Foreskin keratinocyte (primary cell): ENCODE measurements at places on chromosomes 3 and 15. TPM values are rescaled to one million over a fixed set of nuclear protein-coding genes. Genes with fewer than 3 reads are reported as not detected.

GRCh38 chr3:107271787-107272387, 105.4 kb upstream of the CCDC54 start:
- peak; percentile 42 for DNase-seq

Gene TMEM207
- total RNA-seq, result not detected in 2 replicates

DNA sequence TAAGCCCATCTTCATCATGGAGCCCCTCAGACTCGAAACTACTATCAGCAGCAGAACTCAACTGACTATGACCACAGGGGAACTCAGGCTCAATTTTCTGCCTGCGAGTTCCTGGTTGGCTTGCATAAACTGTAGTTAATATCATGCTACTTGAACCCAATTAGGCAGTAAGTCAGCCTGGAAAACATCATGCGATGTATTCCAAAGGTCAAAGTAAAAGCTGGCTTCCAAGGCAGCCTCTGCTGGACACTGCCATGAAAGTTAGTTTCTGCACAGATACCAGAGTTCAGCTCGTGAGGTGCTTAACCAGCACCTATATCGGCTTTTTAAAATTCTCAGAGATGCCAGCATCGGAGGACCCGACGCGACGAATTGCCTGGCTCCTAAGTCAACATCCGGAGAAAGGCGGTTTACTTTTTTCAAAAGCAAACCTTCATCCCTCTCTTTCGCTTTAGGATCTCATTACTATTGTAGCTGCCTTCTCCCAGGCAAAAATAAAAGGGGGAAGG, 3.8 kb downstream of the ANP32A start:
- no peak for DNase-seq

DNA sequence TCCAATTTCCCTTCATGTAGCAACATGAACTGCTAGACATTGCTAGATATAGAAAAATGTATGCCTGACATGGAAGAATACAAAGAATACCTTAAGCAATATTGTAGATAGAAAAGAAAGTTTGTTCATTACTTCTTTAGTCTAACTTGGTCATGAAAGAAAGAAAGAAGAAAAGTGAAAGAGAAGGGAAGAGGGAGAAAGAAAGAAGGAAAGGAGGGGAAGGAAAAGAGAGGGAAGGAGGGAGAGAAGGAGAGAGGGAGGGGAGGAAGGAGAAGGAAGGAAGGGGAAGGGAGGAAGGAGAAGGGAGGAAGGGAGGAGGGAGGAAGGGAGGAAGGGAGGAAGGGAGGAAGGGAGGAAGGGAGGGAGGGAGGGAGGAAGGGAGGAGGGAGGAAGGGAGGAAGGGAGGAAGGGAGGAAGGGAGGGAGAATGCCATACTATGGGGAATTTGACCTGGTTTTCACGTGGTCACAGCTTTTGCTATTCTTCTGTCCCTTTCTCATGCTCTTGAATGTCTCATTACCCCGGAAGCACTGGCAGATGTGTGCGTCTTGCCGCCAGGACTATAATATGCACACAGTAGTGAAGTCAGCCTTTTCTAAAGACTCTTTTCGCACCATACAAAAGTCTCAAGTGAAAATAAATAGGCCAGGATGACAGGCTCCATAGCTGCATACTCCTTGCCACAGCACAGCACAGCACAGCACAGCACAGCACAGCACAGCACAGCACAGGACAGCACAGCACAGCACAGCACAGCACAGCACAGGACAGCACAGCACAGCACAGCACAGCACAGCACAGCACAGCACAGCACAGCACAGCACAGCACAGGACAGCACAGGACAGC, 78.2 kb downstream of the CHAC1 start:
- DNase-seq, result no peak

- no peak for DNase-seq
Measured at GRCh38 chr15:76342382-76343201, 6.0 kb downstream of the ISL2 start.

Gene TRPM1
- total RNA-seq, result not detected in 2 replicates

Gene LTF
- not detected in 2 replicates for total RNA-seq

DNA sequence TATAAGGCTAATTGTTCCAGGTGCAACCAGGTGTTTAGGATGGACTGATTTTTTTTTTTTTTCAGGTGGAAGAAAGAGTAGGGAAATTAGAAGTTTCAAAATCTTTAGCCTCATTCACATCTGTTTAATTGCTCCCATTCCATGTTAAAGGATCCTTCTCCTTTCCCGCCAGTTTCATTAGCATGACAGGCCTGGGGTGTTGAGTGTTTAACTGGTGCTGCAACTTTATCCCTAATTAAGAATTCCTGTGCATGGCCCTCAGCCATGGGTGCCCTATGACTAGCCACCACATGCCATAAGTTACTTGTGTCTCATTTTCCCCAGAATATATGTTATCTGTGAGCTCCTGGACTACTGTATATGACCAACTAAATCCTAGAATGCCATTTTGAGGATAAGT, 501.4 kb downstream of the NSUN3 start:
- no peak for DNase-seq

GRCh38 chr3:133693821-133694220, 32.1 kb upstream of the TOPBP1 start:
- DNase-seq, result no peak

GRCh38 chr3:117366574-117366973, 657.0 kb downstream of the TUSC7 start:
- DNase-seq, result no peak

Gene SAXO2
- total RNA-seq, result 1.2 and 1.7 TPM in 2 replicates

- no peak for DNase-seq
Measured at GRCh38 chr3:195015021-195015420, 255.9 kb downstream of the XXYLT1 start.

Gene SOX14
- total RNA-seq, result not detected in 2 replicates

Gene CYP8B1
- not detected in 2 replicates for total RNA-seq

DNA sequence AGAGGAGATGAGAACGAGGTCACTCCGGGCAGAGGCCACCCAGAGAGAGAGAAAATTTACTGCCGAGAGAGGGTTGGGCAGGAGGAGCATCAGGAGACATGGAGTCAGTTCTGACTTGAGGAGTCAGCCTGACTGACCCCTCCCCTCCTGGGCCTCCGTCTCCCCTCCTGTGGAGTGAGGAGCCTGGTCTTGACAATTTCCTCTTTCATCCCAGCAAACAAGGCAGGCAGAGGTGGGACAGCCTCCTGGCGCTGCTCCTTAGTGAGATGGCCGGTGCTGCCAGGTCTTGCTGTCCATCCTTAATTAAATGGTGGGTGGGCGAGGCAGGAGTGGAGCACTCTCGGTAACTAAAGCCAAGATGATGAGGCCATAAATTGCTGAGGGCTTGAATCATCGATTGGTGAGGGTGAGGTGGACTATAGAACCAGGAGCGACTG, 60.6 kb downstream of the CYP11A1 start:
- DNase-seq, result no peak

DNA sequence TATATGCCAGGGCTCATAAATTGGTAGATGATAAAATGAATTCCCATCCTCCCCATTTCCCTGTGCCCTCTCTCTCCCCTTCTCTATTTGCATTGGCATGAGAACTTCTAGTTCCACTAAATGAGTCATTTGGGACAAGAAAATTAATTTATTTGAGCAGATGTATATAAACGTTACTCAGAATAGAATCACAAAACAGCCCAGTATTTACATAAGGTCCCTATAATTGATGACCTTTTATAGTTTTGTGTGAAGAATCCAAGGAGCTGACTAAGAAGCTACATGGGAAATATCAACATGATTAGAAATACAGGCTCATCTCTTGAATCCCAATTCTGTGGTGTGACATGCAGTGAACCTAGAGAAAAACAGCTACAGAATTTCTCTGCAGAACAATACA, 617.7 kb upstream of the NR2F2 start:
- DNase-seq, result peak; percentile 20

- no peak for DNase-seq
Measured at GRCh38 chr3:24443476-24443875, 51.2 kb downstream of the THRB start.

GRCh38 chr3:188697127-188697526, 474.6 kb upstream of the TPRG1 start:
- no peak for DNase-seq

Gene TMEM40
- total RNA-seq, result 250 and 336 TPM in 2 replicates

GRCh38 chr15:63473999-63474809, 30.2 kb upstream of the USP3 start:
- peak; percentile 62 for DNase-seq

- DNase-seq, result no peak
Measured at GRCh38 chr15:72770673-72771328, 12.8 kb downstream of the ADPGK start.

Gene IL16
- total RNA-seq, result 0.07 TPM in 1 of 2 replicates, not detected in the other

DNA sequence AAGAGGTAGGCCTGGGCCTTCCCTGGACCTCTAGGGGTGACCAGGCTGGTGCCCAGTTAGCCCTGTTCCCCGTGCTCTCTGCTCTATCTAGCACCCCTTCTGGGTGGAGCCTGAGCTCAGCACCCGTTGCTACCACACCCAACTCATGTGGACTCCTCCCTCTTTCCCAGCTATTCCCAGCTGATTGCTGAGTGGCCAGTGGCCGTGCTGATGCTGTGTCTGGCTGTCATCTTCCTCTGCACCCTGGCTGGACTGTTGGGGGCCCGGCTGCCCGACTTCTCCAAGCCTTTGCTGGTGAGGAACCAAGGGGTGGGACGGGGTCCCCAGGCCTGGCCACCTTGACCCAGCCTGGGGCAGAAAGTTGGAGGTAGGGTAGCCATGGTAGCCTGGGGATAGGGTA, 6.2 kb downstream of the DISP2 start:
- DNase-seq, result no peak

Gene GUCA1C
- 0.28 TPM in 1 of 2 replicates, not detected in the other for total RNA-seq

DNA sequence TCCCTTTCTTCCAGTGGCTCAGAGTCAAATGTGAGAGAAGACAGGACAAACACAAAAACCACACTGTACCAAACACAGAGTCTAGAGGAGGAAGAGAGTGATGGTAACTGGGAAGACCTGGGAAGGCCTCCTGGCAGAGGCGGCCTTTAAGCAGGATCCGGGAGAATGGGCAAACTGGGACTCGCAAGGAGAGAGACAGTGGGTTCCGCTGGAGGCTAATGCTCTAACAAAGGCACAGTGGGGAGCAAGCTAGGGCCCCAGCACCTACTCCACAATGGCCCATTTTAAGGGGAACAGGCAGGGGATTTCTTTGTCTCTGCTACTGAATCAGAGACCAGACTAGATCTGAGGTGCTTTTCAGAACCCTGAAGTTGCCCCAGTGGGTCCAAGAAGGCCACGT, 81.4 kb upstream of the HES1 start:
- DNase-seq, result no peak

DNA sequence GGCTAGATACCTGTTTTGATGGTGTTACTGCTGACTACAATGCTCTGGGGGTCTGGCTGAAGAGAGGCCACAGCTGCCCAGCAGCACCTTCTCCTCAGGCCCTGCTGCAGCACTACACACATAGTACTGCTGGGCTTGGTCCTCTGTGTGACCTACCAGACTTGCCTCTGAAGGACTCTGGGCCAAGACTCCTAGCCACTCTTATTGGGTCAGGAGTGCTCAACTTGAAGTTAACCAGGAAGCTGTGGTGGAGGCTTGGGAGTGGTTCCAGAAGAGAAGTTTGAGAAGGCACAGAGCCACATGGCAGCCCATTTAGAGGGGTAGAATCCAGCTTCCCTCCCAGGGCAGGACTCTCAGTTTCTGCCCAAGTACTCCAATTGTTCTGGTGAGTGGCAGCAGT, 16.6 kb downstream of the ELP6 start:
- DNase-seq, result no peak

GRCh38 chr15:56176996-56177395, 66.7 kb downstream of the RFX7 start:
- no peak for DNase-seq

Gene ZNF620
- 1.1 and 1.3 TPM in 2 replicates for total RNA-seq

DNA sequence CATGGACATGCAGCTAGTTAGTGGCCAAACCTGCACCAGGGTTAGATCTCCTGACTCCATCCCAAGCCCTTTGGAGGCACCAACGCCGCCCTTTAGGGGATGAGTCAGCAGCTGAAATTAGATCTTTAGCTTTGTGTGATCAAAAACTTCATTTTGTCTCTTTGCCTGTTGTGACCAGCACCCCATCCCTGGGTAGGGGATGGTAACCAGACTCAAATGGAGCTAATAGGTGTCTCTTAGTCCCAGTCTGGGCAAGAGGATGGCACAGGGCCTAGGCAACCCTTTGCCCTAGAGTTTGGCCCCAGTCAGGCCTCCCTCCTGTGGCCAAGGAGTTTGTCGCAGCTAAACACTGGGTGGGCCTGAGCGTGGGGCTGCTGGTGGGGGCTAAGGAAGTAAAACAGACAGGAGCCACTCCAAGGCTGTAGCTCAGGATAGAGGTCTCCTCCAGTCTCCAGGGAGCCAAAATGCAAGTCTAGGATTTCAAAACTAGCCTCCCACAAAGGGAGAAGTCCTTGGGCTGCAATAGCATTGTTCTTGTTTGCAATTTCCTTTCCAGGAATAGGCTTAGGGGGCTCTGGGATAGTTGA, 105.1 kb downstream of the CPN2 start:
- DNase-seq, result no peak

DNA sequence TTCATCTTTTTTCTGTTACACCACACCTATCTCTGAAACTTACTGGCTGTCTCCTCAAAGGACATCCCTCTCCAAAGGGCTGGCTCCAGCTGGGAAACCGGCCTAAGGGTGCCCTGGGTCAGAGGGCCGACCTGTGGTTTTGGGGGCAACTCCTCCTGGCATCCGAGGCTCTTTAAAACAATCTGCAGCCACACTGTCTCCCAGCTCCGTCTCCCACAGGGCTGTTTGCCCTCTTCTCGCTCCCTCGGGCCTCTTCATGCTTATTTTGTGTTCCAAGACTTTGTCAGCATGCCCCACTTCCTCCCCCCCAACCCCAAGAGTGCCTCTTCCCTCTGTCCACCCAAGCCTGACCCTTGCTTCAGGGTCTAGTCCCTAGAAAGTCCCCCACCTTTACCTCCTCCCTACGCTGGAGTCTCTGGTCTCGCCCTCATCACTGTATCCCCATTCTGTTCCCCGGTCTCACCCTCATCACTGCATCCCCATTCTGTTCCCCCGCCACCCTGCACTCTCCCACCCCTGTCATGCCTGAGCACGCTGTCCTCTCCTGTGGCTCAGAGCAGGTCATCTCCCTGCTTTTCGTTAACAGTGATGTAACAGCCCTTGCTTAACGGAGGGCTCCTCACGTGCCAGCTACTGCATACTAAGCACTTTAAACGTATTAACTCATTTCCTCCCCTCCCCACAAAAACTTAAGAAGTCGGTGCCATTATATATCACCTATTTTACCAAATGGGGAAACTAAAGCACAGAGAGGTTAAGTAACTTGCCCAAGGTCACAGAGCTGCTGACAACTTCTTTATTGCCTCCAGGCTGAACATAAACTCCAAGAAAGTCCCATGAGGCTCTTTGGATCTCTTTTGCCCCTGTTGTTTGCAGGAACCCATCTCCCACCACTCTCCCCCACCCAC, 1.1 kb upstream of the CSK start:
- DNase-seq, result peak; percentile 46

Gene CCR3
- not detected in 2 replicates for total RNA-seq

DNA sequence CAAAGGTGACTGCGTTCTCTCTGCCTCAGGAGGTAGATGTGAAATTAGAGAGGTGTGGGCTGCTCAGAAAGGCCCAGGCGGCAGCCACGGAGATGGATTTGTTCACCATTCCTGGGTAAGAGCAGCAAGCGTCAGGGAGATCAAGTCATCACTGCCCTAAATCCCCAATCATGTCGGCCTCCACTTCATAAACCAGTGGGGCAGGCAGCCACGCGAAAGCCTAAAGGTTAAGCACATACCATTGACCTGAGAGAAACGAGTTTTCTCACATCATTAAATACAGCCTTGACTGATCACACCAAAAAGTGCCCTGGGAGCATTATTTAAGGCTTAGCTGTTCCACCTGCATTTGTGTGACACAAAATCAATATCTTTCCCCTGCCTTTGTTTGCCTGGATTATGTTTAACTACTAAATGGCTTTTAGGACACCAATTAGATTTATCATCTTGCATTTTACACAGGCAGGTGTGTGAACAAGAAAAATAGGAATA, 50.7 kb upstream of the FOXB1 start:
- no peak for DNase-seq
